ENCODE measurements at places on chromosomes 16 and 17.

- DNase-seq: no peak
These were observed 212.8 kb upstream of the ELAC2 start for GRCh38 chr17:13230350-13231264.

- no peak for DNase-seq
These were observed 7.8 kb upstream of the SSTR2 start for GRCh38 chr17:73156887-73157520.

DNA sequence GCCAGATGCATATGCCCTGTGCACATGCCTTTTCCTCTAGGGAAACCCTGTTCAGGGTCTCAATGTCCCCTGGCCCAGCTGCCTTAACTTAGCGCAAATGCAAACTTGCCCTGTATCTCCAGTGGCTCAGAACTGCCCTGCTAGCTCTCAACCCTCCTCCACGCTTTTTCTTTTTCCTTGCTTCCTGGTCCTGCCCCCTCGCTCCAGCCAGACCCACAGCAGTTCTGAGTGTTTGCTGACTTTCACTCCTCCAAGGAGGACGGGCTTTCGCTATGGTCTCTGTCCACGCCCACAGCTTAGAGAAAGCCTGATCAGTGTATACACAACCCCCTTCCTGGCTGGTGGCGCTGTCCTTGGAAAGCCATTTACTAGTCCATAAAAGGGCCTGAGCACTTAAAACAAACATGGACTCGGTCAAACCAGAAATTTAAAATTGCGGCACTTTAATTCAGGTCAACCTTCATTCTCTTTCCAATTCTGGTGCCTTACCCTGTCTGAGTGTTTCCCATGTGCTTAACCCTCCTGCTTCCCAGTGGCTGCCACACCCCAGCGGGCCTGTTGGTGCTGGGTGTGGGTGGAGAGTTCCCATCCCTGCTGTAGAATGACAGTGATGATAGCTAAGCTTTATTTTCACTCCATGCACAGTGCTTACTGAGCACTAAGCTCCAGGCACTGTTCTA lies 15.6 kb upstream of the TMEM98 start:
- DNase-seq: peak; percentile 86

GRCh38 chr16:8919934-8920462 lies 37.8 kb downstream of the LITAFD start:
- DNase-seq: no peak

- no peak for DNase-seq
These were observed 58.3 kb upstream of the ZC3H18 start for GRCh38 chr16:88511906-88512305.

DNA sequence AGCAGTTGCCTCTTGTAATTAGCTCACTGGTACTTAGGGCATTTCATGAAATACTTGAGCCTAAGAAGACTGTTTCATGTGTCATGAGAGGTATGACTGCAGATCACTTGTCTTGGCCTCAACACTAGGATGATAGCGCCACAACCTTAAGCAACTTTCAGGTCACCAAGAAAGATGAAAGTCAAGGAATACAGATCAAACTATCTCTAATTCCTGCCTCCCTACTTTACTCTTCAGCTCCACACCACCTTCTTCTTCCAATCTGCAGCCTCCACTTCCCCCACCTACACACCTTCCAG lies 28.0 kb downstream of the GNA13 start:
- no peak for DNase-seq

DNA sequence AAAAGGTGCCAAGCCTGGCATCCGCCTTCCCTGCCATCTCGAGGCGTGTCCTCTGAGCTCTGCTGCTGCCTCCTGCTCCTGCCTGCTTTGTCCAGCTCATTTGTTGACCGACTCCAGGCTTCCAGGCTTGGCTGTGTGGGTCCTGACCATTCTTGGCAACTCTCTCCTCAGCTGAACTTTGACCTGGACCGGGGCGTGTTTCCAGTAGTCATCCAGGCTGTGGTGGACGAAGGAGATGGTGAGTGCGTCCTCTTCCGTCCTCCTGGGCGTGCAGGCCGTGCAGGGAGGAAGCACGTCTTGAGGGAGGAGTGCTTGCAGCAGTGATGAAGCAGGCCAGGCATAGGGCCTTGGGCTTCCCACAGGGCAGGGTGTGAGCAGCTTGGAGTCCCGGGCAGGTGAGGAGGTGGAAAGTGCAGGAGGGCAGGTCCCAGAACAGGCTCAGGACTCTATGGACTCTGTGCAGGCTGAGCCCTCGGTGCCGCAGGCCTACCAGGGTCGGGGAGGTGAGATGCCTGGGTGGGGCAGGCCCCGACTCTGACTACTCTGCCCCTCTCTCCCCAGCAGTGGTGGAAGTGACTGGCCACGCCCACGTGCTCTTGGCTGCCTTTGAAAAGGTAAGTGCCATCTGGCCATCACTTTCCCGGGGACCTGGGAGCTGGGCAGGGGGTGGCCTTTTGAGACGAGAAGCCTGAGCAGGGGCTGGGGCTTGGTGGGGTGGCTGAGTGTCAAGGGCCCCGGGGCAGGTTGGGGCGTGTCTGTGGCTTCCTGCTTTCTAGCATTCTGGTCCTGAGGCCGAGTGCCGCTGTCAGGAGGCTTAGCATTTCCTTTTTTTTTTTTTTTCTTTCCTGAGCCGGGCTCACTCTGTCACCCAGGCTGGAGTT lies 28.6 kb upstream of the NUDT16L1 start:
- no peak for DNase-seq

DNA sequence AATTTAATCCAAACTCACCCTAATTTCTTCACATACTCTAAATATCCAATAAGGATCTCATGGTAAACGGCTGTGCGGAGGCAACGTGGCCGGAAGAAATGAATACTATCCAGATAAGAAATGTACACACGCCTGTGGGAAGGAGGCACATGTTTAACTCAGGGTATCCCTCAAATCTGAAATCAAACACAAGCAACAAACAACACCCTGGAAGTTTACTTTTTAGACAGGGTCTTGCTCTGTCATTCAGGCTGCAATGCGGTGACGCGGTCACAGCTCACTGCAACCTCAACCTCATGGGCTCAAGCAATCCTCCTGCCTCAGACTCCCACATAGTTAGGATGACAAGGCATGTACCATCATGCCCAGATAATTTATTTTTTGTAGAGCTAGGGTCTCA lies 21.2 kb upstream of the TRAP1 start:
- no peak for DNase-seq

GRCh38 chr17:17019891-17020456 lies 22.3 kb upstream of the MPRIP start:
- no peak for DNase-seq

- DNase-seq: no peak
These were observed 77.2 kb downstream of the SHISA6 start for GRCh38 chr17:11318207-11318606.

GRCh38 chr17:41013181-41013580 lies 4.3 kb upstream of the KRTAP3-1 start:
- DNase-seq: no peak

GRCh38 chr17:81621494-81622130 lies 15.3 kb downstream of the NPLOC4 start:
- DNase-seq: no peak

DNA sequence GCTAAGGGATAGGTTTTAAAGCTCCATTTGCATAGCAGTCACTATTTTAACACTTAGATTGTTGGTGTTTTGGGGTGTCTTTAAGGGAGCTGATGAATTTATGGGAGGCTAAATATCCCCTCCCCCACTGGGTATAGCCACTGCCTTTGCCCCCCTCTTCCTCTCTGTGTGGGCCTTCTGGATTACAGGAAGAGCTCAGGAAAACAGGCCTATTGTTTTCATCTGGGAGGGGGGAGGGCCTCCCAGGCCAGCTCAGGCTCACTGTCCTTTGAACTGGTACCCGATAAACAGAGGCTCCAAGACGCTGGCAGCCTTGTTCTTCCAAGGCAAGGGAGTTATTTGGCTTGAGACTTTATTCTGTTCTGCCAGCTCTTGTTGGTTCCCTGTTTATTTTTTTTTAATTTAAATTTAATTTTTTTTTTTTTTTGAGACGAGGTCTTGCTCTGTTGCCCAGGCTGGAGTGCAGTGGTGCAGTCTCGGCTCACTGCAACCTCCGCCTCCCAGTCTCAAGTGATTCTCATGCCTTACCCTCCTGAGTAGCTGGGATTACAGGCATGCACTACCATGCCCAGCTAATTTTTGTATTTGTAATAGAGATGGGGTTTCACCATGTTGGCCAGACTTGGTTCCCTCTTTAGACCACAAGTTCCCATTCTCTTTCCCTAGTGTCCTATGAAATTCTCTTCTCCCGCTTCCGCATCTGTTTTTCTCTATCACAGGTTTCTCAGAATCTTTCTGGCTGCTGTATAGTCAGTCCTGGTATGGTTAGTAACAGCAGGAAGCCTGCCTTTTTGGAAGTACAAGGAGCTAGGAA lies 25.1 kb downstream of the MINK1 start:
- DNase-seq: no peak

- no peak for DNase-seq
These were observed 19.0 kb upstream of the EVPL start for GRCh38 chr17:76046064-76046463.

GRCh38 chr17:18191236-18191667 lies 7.6 kb downstream of the ALKBH5 start:
- DNase-seq: no peak

- no peak for DNase-seq
These were observed 1.9 kb upstream of the MT1E start for GRCh38 chr16:56623637-56624036.

DNA sequence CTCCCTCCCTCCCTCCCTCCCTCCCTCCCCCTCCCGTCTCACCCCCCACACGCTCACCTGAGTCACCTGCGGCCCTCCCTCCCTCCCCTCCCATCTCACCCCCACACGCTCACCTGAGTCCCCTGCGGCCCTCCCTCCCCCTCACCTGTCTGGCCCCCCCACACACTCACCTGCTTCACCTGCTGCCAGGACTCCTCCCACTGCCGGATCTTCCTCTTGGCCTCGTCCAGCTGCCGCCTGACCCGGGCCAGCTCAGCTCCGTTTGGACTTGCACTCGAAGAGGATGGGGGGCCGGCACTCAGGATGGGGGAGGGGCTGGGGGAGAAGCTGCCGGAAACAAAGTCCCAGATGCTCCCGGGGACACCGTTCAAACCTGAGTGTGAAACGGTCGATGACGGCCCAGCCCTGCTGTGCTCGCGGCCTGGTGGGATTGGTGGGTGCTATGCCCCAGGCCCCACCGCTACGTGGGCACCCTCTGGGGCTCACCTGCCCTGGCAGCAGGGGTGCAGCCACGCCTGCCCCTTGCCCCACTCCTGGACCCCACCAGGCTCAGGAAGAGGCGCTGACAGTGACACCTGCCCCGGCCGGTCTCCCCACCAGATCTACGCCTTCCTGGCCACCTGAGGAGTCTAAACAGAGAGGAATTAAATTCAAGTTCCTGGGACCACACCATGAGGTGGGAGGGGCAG lies 15.9 kb downstream of the GNPTG start:
- DNase-seq: no peak

- no peak for DNase-seq
These were observed 405.1 kb downstream of the TOX3 start for GRCh38 chr16:52141871-52142270.

DNA sequence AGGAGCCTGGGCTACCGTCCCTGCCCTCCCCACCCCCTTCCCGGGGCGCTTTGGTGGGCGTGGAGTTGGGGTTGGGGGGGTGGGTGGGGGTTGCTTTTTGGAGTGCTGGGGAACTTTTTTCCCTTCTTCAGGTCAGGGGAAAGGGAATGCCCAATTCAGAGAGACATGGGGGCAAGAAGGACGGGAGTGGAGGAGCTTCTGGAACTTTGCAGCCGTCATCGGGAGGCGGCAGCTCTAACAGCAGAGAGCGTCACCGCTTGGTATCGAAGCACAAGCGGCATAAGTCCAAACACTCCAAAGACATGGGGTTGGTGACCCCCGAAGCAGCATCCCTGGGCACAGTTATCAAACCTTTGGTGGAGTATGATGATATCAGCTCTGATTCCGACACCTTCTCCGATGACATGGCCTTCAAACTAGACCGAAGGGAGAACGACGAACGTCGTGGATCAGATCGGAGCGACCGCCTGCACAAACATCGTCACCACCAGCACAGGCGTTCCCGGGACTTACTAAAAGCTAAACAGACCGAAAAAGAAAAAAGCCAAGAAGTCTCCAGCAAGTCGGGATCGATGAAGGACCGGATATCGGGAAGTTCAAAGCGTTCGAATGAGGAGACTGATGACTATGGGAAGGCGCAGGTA lies 762 bp downstream of the CDK12 start:
- DNase-seq: no peak

Data from hepatic stellate cell (primary cell).